A549 treated with Mapracorat at 1 μM for 4 hours (cell line): ENCODE measurements at places on chromosomes 5 and 9. TPM values are rescaled to one million over a fixed set of nuclear protein-coding genes. Genes with fewer than 3 reads are reported as not detected.

The MAP1B gene
- 34.2 to 44.3 TPM (median 42.4 TPM) in 5 replicates for total RNA-seq

The FCN2 gene
- total RNA-seq: not detected in 5 replicates

The FAM81B gene
- total RNA-seq: not detected in 5 replicates

The PPP6C gene
- total RNA-seq: 23.2 to 27.6 TPM (median 26.6 TPM) in 5 replicates

The F2RL2 gene
- total RNA-seq: 2.8 to 4.1 TPM (median 3.1 TPM) in 5 replicates

The RELL2 gene
- 3.5 to 5.4 TPM (median 4.5 TPM) in 5 replicates for total RNA-seq

The VLDLR gene
- total RNA-seq: 15.6 to 20.1 TPM (median 19.0 TPM) in 5 replicates

The HRCT1 gene
- total RNA-seq: 0.32 to 0.51 TPM (median 0.40 TPM) in 5 replicates
